Upper lobe of left lung (tissue), 6 donors: ENCODE measurements at places on chromosomes 2 and 18. TPM values are rescaled to one million over a fixed set of nuclear protein-coding genes. Genes with fewer than 3 reads are reported as not detected.
A peak's percentile ranks its signal among the peaks of the same experiment; 100 is the strongest.

Gene B4GALT6
- 1.2 TPM for total RNA-seq

Gene STPG4
- not detected for total RNA-seq

Gene CFAP65
- total RNA-seq = 5.8 TPM

DNA sequence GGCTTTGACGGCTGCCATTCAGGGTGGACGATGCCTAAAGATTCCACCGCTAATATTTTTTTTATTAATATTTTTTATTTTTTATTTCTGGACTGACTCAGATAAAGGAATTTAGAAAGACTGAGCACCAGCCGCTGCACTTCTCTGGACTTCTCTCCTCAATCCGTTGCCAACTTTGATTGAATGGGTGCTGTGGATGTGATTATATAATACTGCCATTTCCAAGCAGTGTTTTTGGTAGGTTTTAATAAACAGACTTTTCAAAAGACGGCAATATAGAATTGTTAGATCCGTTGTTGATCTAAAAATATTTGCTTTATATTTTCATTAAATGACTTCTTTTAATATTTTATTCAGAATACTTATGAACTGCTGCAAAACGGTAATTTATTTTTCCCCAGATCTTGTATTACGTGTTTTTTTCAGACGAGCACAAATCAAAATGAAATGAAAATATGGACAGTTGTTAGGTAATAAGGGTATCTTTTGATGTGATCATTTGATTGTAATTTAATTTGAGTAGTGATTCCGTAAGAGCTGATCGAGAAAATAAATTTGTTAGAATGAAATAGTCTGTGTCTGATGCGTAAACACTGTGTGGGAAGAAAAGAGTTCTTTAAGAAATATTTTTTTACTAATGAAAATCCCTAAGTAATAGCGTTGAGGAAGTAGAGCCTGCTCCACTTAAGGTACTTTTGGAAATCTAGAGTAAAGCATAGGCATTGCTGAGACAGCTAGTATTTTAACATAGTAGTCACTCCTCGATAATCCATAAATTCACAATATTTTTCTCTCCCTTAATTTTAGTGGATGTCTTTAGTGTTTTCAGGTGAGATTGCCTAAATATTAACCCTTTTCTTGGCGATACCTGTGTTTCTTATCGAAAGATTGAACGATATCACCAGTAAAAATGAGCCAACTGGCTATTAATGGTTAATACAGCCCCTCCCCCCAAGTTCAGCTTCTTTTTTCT is 4.4 kb downstream of the POU3F3 start:
- H3K27ac ChIP-seq = no peak overlapping the region
- H3K4me1 ChIP-seq = peaks cover 50% of the 10 kb centered on the region
- no peak overlapping the region for H3K4me3 ChIP-seq
- H3K27me3 ChIP-seq = peaks cover 79% of the 10 kb centered on the region
- no peak for DNase-seq
- H3K36me3 ChIP-seq = no peaks in the 10 kb centered on the region

GRCh38 chr2:9739531-9739964 is 103.7 kb upstream of the TAF1B start:
- H3K4me3 ChIP-seq = peak overlapping the region; percentile 40
- peaks cover 7% of the 10 kb centered on the region for H3K4me1 ChIP-seq
- H3K36me3 ChIP-seq = no peaks in the 10 kb centered on the region
- H3K27ac ChIP-seq = peak overlapping the region; percentile 67
- no peaks in the 10 kb centered on the region for H3K27me3 ChIP-seq
